Retina (tissue), 1 donor: ENCODE measurements at places on chromosomes 4 and X.
A peak's percentile ranks its signal among the peaks of the same experiment; 100 is the strongest.

- no peak for DNase-seq
Observed at GRCh38 chr4:98745366-98745765, 87.0 kb upstream of the TSPAN5 start.

- DNase-seq: peak; percentile 20
Observed at GRCh38 chrX:49309401-49309981, 6.0 kb downstream of the GAGE10 start.

DNA sequence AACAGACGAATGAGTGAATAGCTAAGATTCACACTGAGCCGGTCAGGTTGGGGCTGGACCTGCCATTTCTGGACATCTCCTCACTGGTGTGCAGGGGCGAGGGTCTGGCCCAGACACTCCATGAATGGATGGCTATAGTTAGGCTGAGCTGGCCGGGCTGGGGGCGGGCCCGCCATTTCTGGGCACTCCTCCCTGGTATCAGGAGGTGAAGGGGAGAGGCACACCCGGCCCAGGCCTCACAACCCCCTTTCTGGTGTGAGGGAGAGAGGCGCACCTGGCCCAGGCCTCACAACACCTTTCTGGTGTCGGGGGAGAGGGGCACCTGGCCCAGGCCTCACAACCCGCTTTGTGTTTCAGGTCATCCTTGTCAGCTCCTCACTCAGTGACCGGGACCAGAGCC lies 203.2 kb upstream of the PSAPL1 start:
- DNase-seq: no peak

DNA sequence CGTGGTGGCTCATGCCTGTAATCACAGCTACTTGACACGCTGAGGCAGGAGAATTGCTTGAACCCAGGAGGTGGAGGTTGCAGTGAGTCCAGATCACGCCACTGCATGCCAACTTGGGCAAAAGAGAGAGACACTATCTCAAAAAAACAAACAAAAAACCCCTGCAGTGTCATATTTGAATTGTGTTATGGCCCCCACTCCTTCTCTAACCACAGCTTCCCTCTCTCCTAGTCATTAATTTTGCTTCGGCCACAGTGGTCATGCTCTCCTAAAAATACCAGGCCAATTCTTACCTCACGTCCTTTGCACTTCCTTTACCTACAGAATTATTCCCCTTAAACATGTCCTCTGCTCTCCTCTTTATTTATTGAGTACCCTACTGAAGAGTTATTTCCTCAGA lies 206.1 kb downstream of the PPP3CA start:
- DNase-seq: no peak

GRCh38 chr4:140893939-140894338 lies 137.8 kb upstream of the TBC1D9 start:
- no peak for DNase-seq

- DNase-seq: no peak
Observed at GRCh38 chr4:100838286-100838685, 320.5 kb upstream of the EMCN start.

GRCh38 chr4:100417565-100417964 lies 100.3 kb downstream of the EMCN start:
- peak; percentile 3 for DNase-seq

DNA sequence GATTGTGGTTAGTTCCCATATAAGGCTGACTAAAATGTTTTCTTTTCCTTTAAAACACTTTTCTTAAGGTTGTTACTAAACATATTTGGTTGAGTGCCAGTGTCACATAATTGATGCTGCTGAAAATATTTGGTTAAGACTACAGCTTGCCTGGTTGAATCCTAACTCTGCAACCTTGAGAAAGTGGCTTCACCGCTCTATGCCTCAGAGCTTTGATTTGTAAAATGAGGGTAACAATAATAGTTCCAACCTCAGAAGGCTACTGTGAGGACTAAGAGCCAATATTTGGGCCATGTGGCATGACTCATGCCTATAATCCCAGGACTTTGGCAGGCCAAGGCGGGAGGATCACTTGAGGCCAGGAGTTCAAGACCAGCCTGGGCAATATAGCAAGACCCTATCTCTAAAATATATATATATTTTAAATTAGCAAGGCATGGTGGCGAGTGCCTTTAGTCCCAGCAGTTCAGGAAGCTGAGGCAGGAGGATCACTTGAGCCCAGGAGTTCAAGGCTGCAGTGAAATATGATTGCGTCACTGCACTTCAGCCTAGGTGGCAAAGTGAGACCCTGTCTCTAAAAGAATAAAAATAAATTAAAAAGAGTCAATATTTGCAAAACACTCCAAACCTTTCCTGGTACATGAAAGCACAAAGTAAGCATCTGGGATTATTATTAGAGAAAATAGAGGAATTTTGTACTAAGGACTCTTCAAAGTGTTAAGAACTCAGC lies 7.1 kb upstream of the NEIL3 start:
- no peak for DNase-seq

DNA sequence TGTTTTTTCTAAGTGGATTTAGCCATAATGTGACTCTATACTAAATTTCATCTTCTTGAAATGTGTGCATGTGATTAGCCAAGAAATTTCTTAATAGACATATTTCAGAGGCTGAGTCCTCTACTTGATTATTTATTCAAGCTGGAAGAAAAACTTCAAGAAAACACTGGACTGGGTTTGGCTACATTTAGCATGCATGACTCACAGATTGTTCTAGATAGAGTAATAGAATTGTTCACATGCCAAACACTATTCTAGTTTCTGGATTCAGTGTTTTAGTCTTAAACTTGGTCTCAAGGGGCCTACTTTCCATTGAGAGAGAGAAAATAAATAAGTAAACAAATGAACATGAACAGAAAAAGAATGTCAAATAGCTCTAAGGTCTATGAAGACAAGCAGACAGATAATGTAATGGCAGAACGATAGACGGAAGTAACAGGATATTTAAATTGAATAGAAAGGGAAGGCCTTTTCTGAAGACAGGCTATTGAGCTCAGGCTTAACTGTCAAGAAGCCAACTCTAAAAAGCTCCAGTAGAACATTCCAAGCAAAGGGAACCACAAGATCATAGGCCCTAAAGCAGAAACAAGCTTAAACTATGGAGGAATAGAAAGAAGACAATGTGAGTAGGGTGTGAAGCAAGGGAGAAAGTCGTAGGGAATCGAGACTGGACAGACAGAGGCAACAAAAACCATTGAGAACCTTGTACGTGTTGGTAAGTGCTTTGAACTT lies 104.6 kb downstream of the TMEM144 start:
- DNase-seq: no peak

DNA sequence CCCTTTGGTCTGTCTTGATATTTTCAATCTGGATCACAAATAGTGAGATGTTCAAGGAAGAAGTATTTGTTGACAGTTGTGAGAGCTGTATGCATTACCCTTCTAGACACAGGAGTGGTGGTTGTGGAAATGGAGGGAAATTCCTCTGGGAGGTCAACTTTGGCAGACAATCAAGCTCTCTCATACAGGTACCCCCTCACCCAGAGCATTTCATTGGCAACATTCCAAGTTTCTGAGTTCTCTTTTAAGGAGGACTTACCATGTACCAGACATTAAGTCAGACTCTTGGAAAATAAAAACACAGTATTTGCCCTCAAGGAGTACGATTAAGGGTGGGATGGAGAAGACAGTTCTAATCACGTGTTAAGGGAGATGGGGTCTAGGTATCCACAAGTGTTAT lies 45.3 kb downstream of the KLHL15 start:
- DNase-seq: no peak

DNA sequence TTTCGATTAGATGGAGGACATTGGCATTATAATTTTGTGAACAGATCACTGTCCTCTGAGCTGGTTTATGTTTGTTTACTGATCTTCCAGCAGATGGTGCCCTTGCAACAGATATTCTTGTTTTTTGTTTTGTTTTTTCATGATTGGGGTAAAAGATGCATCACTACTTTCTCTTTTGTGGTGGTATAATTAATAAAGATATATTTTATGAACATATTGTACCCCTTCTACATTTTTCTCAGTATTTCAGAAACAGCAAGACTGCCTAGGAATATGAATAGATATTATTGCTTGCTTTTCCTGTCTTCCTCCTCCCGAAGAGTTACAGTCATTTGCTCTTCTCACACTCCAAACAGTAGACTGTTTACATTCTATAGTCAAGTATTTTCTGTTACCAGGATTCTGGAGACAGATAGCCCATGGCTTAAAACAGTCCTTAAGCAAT lies 905.2 kb downstream of the TRAM1L1 start:
- DNase-seq: peak; percentile 23

GRCh38 chrX:76920607-76921006 lies 493.1 kb downstream of the MAGEE1 start:
- DNase-seq: no peak

GRCh38 chrX:69177511-69178162 lies 12.4 kb upstream of the PJA1 start:
- no peak for DNase-seq

GRCh38 chrX:154751203-154751668 lies 359 bp upstream of the GAB3 start:
- no peak for DNase-seq

DNA sequence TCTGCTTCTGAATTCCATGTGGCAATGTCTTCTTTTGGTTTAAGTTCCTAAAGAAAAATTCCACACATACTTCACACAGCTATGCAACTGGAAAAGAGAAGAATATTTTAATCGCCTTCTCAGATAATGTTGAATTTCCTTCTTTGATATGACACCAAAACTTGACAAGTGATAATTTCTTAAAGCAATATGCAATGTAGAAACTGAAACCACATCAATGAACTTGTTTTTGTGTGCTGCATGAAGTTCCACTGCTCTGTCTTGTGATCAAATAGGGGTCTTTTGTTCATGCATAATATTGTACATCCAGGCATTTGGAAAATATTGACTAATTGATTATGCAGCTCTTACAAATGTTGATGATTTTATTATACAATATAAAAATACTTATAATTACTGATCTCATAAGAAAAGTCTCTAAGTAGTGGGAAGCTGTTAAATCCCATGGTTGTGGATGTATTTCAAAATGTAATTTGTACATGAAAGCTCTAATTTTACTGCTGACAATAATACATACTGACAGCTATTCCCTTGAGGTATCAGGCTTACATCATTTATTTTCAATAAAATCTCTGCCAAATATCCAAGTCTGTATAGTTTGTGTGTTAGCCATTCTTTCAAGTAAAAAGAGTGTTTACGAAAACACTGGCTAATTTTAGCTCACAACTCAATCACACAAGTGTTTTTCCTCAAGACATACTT lies 56.5 kb downstream of the AGA start:
- peak; percentile 51 for DNase-seq

DNA sequence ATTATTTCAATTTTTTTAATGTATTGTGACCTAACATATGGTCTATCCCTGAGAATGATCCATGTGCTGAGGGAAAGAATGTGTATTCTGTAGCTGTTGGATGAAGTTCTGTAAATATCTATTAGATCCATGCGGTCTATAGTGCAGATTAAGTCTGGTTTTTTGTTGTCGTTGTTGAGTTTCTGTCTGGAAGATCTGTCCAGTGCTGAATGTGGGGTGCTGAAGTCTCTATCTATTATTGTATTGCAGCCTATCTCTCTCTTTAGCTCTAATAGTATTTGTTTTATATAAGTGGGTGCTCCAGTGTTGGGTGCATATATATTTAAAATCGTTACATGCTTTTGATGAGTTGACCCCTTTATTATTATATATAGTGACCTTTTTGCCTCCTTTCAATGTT lies 26.2 kb upstream of the PAGE3 start:
- no peak for DNase-seq

DNA sequence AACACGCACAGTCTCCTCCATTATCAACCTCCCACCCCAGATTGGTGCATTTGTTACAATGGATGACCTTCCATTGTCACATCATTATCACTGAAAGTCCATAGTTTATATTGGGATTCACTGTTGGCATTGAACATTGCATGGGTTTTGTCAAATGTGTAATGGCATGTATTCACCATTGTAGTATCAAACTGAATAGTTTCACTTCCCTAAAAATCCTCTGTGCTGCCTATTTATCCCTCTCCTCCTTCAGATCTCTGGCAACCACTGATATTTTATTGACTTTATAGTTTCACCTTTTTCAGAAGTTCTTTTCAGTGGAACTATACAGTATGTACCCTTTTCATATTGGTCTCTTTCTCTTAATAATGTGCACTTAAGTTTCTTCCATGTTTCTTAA lies 1565.4 kb downstream of the PCDH18 start:
- no peak for DNase-seq

- DNase-seq: no peak
Observed at GRCh38 chr4:132297346-132297745, 851.7 kb upstream of the PCDH10 start.

- DNase-seq: no peak
Observed at GRCh38 chr4:155781249-155781831, 22.5 kb downstream of the GUCY1B1 start.

DNA sequence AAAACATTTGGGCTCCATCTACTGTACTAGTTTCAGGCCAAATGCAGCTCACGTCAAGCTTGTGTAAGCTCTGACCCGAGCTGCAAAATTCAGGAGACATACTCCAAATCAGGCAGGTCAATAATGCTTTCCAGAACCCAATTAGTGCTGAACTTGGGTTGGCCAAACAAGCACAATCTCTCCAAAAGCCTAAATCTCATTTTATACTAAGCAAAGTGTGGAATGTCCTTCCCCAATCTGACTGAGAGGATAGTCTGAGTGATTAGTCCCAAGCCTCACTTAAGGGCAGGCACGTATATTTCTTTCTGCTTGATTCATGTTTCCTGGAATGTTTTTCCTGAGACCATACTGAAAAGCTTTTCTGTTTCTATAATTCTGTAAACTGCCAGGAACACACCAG lies 79.9 kb downstream of the NKX6-1 start:
- DNase-seq: no peak

- peak; percentile 54 for DNase-seq
Observed at GRCh38 chr4:83252782-83253405, 31.7 kb downstream of the COQ2 start.

GRCh38 chr4:70619288-70619687 lies 9.3 kb upstream of the ENAM start:
- no peak for DNase-seq

GRCh38 chr4:188218392-188218791 lies 79.2 kb downstream of the TRIML1 start:
- DNase-seq: peak; percentile 18

DNA sequence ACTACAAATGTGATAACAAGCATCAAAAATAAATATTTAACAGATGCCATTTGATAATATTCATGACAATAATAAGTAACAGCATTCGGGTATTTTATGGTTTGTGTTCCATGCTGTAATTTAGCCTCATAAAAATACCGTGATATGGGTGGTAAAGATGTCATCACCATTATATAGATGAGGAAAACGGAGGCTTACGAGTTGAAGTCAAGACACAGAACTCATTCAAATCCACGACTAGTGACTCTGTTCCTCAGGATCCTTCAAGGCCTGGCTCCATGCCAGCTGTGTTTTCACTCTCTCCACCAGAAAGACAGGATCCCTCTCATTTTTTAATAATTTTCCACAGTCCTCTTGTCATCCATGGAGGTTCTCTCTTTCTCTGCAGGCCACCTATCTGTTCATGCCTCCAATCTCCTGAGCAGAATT lies 94.5 kb downstream of the APBB2 start:
- DNase-seq: no peak

- no peak for DNase-seq
Observed at GRCh38 chrX:150872773-150873336, 25.6 kb downstream of the CD99L2 start.

GRCh38 chr4:103375278-103375677 lies 177.1 kb upstream of the CENPE start:
- DNase-seq: no peak
